ENCODE measurements at places on chromosomes 7 and 10.

DNA sequence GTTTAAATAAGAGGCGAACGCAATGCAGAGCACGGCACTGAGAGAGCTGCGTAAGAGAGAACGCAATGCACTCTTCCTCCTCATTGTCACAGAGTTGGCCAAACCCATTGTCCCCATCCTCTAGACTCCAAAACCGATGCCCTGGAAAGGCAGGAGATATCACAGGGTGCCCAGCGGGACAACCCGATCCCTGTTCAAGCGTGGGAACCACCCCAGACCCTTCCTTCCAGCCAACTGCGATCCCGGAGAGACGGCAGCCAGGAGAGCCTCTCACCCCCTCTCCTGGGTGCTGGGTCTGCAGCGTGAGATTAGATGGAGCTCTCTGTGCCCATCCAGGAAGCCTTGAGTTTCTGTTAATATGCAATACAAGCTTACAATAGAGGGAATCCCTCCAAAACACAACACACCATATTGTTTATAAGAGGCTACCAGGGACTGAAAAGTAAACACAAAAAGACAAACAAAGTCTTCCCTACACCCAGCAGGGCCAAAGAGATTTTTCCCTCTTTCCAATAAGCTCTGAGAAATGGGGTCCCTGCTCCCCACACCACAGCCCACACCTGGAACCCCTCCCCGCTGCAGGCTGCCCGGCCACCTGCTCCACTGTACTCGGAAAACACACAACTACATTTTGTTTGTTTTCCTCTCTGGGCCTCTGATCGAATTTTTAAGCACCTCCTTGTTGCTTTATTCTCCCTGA, 187.6 kb downstream of the ADARB2 start:
- H3K27me3 ChIP-seq = no peaks in the 10 kb centered on the region
- no peak overlapping the region for H3K4me3 ChIP-seq
- DNase-seq = no peak
- no peaks in the 10 kb centered on the region for H3K36me3 ChIP-seq

DNA sequence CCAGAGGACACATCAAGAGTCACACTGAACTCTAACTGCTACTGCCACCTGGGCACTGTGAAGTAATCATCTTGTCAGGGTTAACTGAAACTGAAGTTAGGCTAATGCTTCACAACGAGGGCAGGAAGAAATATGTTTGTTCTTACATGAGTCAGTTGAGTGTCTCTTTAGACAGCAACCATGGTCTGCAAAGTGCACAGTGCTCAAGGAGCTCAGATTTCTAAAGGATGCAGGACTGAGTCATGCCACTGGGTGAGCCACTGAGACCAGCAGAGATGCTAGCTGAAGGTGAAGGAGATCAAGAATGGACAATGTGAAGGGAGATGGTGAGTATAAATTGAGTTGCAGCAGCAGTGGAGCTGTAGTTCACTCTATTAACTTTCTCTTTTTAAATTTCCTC, 76.0 kb upstream of the CTTNBP2 start:
- no peaks in the 10 kb centered on the region for H3K27me3 ChIP-seq
- no peak overlapping the region for H3K4me3 ChIP-seq
- no peak for DNase-seq
- no peaks in the 10 kb centered on the region for H3K36me3 ChIP-seq
- H3K4me1 ChIP-seq = no peaks in the 10 kb centered on the region

GRCh38 chr7:151631570-151631952, 111.9 kb upstream of the RHEB start:
- H3K27me3 ChIP-seq = no peaks in the 10 kb centered on the region
- H3K36me3 ChIP-seq = no peaks in the 10 kb centered on the region
- no peaks in the 10 kb centered on the region for H3K4me1 ChIP-seq
- H3K27ac ChIP-seq = peak overlapping the region; percentile 98

GRCh38 chr10:90125456-90126255, 424.3 kb downstream of the KIF20B start:
- no peak overlapping the region for H3K4me3 ChIP-seq
- H3K36me3 ChIP-seq = no peaks in the 10 kb centered on the region
- H3K4me1 ChIP-seq = no peaks in the 10 kb centered on the region
- H3K27me3 ChIP-seq = no peaks in the 10 kb centered on the region

- H3K36me3 ChIP-seq = no peaks in the 10 kb centered on the region
- no peak overlapping the region for H3K4me3 ChIP-seq
- H3K4me1 ChIP-seq = no peaks in the 10 kb centered on the region
- H3K27ac ChIP-seq = no peak overlapping the region
These were observed 1.9 kb downstream of the SLC29A4 start for GRCh38 chr7:5284304-5285281.

DNA sequence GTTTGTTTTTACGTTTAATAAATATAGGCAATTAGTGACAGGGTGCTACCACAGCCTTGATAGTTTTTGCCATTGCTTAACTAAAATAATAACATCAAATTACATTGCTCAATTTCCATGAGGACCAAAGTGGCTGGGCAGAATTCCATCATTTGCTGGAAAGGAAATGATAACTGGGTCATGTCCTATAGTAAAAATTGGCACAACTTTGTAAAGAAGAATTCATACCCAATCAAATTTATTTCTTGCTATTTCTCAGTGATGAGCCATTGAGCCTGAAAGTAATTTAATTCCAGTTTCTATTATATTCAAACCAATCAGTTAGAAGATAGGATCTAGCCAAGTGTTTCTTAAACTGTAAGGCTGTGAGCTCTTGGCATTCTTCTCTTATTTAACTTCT, 102.2 kb upstream of the CTTNBP2 start:
- H3K4me3 ChIP-seq = no peak overlapping the region
- H3K27ac ChIP-seq = no peak overlapping the region
- H3K4me1 ChIP-seq = no peaks in the 10 kb centered on the region
- H3K27me3 ChIP-seq = no peaks in the 10 kb centered on the region
- H3K36me3 ChIP-seq = no peaks in the 10 kb centered on the region
- DNase-seq = no peak

DNA sequence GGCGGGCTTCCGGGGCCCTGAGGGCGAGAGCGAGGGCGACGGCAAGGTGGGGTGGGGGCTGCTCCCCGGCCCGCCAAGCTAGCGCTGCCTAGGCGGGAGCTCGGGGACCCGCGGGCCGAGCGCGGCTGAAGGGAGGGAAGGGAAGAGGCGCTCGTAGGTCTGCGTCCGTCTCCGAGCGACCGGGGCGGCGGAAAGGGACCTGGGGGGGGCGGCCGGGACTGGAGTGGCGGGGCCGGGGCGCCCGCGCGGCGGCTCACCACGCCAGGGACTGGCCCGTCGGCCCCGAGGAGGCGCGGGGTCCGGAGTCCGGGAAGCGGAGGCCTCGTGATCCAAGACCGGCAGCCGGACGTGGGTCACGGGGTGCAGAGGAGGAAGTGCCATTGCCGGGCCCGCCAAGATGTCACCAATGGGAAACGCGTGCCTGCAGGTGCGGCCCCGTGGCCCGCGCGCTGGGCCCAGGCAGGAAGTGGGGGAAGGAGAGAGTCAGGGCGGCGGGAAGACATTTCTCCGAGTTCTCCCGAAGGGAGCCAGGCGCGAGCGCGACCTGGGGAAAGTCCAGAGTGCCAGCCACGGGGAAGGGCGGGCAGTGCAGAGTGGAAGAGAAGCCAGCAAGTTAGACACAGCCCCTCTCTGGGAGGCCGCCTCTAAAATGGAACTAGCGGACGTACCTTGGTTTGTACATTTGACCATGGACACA, 11.9 kb downstream of the HNRNPF start:
- peak; percentile 84 for DNase-seq
- H3K27ac ChIP-seq = peak overlapping the region; percentile 99
